ENCODE measurements at places on chromosomes 11 and 22. TPM values are rescaled to one million over a fixed set of nuclear protein-coding genes. Genes with fewer than 3 reads are reported as not detected.

Gene OR8A1
- total RNA-seq = not detected

Gene NOX4
- total RNA-seq = not detected

Gene XRCC6
- total RNA-seq = 427 TPM

Gene EXPH5
- total RNA-seq = 2.4 TPM

Gene RCOR2
- 0.37 TPM for total RNA-seq

Gene SMIM38
- total RNA-seq = 0.47 TPM

DNA sequence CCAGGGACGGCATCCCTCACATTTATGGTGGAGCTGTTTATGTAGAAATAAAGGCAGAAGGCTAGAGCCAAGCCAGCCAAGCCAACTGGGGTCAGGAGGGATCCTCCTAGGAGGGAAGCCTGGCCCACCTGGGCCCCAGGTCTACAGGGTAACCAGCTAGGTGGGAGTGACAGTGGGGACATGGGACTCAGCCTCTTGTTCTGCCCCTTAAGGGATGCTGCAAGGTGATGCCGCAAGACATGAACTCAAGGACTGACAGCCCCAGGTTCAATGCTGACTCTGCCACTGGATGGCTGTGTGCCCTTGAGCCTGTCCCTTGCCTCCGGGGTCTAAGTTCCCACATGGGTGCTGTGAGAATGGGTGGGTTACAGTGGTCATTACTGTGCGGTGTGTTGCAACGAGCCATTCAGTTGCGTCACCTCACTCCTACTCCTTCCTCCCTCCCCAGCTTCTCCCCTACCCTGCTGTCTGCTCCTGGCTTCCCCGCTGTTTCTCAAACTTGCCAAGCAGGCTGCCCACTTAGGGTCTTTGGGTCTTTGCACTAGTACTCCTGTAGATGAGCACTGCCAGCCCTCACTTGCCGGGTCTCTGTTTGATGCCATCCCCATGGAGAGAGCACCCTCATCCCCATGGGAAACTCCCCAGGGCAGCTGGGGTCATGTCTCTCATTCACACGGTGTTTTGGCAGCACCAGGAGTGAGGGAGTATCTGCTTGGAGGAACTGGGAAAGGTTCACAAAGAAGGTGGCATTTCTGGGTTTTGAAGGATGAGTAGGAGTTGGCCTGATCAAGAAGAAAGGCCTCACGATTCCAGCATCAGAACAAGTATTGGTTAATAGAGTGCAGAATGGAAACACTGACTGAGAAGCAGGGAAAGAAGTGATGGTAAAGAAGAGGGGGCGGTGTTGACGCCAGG, 43.0 kb upstream of the RTL6 start:
- no peak for DNase-seq

DNA sequence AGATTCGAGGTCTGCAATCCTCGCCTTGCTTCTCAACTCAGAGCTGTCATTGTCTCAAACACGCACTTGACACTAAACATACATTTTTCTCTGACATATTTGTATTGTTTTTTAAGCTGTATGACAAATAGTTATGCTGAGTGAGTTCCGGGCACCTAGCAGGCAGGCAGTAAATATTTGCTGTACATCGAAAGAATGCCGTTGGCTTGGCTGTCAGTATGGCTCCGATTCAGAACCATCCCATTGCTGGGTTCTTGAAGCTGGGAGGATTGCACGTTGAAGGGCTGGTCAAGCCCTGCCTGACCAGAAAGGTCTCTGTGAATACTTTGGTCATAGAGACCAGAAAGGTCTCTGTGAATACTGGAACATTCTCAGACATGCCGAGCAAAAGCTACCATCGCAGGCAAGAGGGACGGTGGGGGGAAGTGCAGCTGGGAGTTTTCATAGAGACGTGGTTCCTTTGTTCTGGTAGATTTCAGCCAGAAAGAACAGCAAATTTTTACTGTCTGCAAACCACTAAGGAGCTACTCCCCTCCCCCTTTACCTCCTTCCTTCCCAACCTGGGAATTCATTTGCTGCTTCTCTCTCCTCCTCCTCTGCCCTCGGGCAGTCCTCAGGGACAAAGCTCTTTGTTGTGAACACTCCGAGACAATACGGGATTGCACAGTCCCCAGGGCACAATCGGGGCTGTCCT, 202.2 kb upstream of the SORL1-AS1 start:
- DNase-seq = no peak

GRCh38 chr22:50317178-50317577, 9.6 kb downstream of the DENND6B start:
- DNase-seq = no peak

GRCh38 chr11:98431463-98432359, 589.0 kb upstream of the CNTN5 start:
- no peak for DNase-seq

GRCh38 chr22:40679249-40679963, at the start of gene MCHR1:
TSS of gene MCHR1 (plus strand) at chr22:40679484. CDS start at chr22:40679653, 169 bp downstream.
- peak; percentile 18 for DNase-seq

- DNase-seq = no peak
These were observed 13.2 kb upstream of the ADA2 start for GRCh38 chr22:17232406-17232805.
